ENCODE measurements at places on chromosomes 16 and 17. TPM values are rescaled to one million over a fixed set of nuclear protein-coding genes. Genes with fewer than 3 reads are reported as not detected.
A peak's percentile ranks its signal among the peaks of the same experiment; 100 is the strongest.

DNA sequence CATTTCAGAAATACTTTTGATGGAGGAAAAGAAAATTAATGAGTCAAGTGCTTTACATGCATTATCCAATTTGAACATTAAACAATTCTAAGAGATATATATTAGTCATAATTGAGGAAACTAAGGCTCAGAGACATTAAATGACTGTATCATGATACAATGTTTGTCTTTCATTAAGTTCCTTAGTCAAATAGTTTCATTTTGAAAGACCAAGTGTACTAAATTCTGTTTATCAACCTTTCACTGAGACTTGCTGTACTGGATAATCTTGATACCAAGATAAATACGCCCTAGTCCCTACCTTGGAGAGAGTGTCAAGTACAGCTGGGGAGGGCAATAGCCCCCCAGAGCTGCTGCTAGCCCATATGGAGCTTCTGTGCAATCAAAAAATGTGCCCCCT lies 24.2 kb downstream of the TOM1L2 start:
- H3K4me1 ChIP-seq, result peaks cover 12% of the 10 kb centered on the region
- H3K36me3 ChIP-seq, result no peaks in the 10 kb centered on the region
- H3K4me3 ChIP-seq, result no peak overlapping the region
- no peak overlapping the region for H3K27ac ChIP-seq
- DNase-seq, result no peak

DNA sequence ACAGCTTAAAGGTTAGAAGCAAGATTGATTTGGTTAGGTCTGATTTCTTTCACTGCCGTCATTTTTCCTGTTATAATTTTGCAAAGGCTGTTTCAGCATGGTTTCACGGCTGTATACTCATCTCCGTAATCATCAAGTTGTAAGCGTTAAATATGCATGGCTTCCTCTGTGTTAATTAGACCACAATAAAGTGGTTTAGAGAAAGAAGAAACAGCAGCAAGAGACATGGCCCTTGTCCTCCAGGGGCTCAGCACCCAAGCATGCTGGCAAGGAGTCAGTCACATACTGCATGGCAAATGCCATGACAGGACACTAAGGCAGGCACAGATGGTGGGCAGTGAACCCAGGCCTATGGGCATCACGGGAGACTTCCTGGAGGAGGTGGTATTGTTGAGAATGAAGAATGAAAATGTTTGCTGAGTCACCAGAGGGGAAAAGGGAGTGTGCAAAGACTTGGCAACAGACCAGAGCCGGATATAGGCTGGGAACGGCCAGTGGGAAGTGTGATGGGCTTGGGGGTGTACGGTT lies 61.4 kb upstream of the PLCG2 start:
- no peaks in the 10 kb centered on the region for H3K27me3 ChIP-seq
- peaks cover 7% of the 10 kb centered on the region for H3K36me3 ChIP-seq
- peaks cover 16% of the 10 kb centered on the region for H3K4me1 ChIP-seq
- no peak for DNase-seq

The KCNJ12 gene
- not detected for total RNA-seq

The TNFRSF13B gene
- not detected for total RNA-seq

DNA sequence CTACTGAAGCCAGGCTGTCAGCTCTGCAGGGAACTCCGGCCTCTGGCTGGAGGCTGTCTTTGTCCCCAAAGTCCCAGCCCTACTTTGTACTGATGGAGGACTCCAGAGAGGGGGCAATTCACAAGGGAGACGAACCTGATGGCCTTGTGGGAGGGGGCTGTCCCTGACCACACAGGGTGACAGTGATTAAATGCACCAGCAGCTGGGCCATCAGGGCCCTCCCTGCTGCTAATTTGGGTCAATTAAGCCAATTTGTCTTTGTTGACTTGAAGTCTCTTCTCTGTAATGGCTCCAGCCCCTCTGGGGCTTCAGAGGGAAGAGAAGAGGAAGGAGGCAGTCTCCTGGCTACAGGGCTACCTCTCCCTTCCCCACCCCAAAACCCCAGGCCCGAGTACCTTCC lies 22.0 kb downstream of the TMEM132E start:
- H3K4me1 ChIP-seq, result no peaks in the 10 kb centered on the region
- no peaks in the 10 kb centered on the region for H3K36me3 ChIP-seq
- peaks cover 54% of the 10 kb centered on the region for H3K27me3 ChIP-seq
- no peak for DNase-seq
- no peak overlapping the region for H3K27ac ChIP-seq

DNA sequence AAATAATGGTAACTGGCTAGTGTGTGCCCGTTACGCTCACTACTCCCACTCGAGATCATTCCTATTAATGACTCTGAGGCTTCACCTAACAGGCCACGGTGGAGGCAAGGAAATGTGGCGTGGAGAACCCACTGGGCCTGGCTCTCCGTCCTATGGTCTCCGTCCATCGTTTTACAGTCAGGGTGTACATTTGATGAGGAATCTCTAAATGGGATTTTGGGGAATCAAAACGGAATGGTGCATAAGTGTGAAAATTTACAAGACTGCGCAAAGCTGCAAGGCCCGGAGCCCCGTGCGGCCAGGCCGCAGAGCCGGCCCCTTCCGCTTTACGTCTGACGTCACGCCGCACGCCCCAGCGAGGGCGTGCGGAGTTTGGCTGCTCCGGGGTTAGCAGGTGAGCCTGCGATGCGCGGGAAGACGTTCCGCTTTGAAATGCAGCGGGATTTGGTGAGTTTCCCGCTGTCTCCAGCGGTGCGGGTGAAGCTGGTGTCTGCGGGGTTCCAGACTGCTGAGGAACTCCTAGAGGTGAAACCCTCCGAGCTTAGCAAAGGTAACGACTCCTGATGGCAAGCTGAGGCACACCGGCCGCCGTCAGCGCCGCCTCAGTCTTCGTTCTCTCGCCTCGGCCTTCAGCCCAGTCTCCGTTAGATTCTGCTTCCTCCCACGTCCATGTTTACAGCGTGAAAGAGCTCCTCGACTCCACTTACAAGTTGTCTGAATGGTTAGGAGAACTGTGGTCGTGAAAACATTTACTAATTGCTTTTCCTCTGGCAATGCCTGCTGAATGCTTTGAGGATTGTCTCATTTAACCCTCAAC lies at the start of gene RAD51C:
Gene RAD51C (plus strand): TSS at position 364 of the 817 bp plus-strand sequence. CDS start 42 bp downstream, at position 406.
- H3K36me3 ChIP-seq, result peaks cover 12% of the 10 kb centered on the region
- no peaks in the 10 kb centered on the region for H3K27me3 ChIP-seq
- H3K4me3 ChIP-seq, result peak within 1 kb of the TSS; percentile 86

DNA sequence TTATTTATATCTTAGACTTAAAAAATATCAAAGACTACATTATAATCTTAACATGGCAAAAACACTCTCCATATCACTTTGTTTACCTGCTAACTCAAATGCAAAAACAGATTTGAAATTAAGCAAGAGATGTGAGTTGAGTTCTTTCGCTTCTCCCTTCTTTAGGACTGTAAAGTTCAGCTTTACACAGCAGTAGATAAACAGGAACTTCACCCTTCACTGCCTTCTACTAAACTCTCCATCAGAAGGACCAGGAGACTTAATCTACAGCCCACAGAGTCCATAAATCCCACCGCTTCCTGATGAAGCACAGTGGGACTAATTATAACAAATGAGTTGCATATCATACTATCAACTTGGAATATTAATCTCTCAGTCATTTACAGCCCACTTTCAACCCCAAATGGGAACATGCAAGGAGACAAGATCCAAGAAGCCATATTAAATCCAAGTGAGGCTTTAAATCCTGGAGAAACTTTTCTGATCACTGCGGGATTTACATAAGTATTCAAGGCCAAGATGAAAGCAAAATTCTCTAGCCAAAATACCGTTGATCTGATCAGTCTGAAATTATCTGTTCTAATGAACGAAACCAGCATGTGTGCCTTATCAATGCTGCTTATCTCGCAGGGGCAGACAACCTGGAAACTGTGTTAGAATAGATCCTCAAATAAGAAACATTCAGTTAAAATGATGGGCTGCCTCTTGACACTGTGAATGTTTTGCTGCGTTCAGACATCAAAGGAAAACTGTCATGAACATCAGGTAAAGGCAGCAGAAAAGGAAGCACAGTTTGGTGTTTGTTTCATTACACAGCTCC lies 1.6 kb downstream of the AMFR start:
- no peaks in the 10 kb centered on the region for H3K27me3 ChIP-seq
- H3K36me3 ChIP-seq, result peaks cover 21% of the 10 kb centered on the region
- H3K4me1 ChIP-seq, result peaks cover 46% of the 10 kb centered on the region
- peak overlapping the region; percentile 87 for H3K27ac ChIP-seq
- DNase-seq, result no peak

The ZPBP2 gene
- total RNA-seq, result not detected

- no peak within 1 kb of the TSS for H3K27ac ChIP-seq
- peaks cover 2% of the 10 kb centered on the region for H3K36me3 ChIP-seq
- no peak within 1 kb of the TSS for H3K4me3 ChIP-seq
- no peak for DNase-seq
- peaks cover 9% of the 10 kb centered on the region for H3K4me1 ChIP-seq
Observed at GRCh38 chr16:31010585-31011325, at the start of gene STX1B. Gene STX1B, minus strand, starts transcription at chr16:31010638. Its CDS starts 242 bp downstream, at chr16:31010396.

The CDRT15L2 gene
- total RNA-seq, result not detected

GRCh38 chr16:5005916-5006315 lies 27.8 kb downstream of the NAGPA start:
- no peak for DNase-seq
- H3K36me3 ChIP-seq, result no peaks in the 10 kb centered on the region
- peaks cover 59% of the 10 kb centered on the region for H3K27me3 ChIP-seq

The ERI2 gene
- 32.6 TPM for total RNA-seq

- H3K27ac ChIP-seq, result no peak overlapping the region
- H3K36me3 ChIP-seq, result peaks cover 30% of the 10 kb centered on the region
- H3K27me3 ChIP-seq, result peaks cover 52% of the 10 kb centered on the region
- peak; percentile 20 for DNase-seq
- H3K4me1 ChIP-seq, result peaks cover 24% of the 10 kb centered on the region
- H3K4me3 ChIP-seq, result peak overlapping the region; percentile 81
Observed at GRCh38 chr16:79599256-79599836, 1.2 kb downstream of the MAF start.

The KCNH4 gene
- total RNA-seq, result not detected

- H3K27me3 ChIP-seq, result no peaks in the 10 kb centered on the region
- no peak overlapping the region for H3K27ac ChIP-seq
- H3K4me1 ChIP-seq, result no peaks in the 10 kb centered on the region
- no peak for DNase-seq
Observed at GRCh38 chr17:62989501-62989900, 23.5 kb downstream of the TANC2 start.

The TIGD7 gene
- total RNA-seq, result 9.3 TPM

DNA sequence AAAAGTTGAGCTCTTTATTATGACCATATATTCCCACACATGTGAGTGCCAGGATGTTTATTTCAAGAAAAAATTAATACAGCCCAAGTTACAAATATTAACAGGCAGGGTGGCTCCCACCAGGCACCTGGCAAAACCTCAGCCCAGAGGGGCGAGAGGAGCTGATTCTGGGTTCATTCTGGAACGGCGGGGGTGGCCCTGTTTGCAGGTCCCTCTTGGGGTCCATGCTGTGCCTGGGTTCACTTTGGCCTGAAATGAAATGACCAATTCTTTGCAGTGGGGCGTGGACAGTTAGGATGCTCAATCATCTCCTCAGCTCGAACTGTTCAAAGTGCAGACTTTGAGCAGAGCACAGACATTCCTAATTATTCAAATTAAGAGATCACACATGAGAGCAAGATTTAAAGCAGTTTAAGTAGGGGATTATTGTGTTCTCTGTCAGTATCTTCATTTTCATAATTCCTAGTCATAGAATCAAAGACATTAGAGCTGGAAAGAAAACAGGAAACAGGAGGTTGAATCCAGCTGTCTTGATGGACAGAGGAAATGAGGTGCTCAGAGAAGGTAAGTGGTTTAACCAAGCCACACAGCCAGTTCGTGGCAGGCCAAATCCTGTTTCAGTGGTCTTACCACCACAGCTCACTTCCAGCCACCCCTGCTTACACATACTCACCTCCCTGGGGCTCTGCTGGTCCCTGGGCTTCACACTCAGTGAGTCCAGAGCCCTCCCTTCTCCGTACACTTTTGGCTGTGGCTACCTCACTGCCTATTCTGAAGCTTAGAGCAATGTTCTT lies 363.9 kb upstream of the TNRC6C start:
- H3K4me1 ChIP-seq, result no peaks in the 10 kb centered on the region
- H3K27ac ChIP-seq, result no peak overlapping the region

The IRX5 gene
- total RNA-seq, result 1.9 TPM

GRCh38 chr17:49676276-49676868 lies 1.5 kb downstream of the SPOP start:
- H3K4me1 ChIP-seq, result peaks cover 26% of the 10 kb centered on the region
- DNase-seq, result no peak

Measured in Calu3 (cell line).